ENCODE measurements at places on chromosomes 16 and 17.

- peak; percentile 57 for DNase-seq
Measured at GRCh38 chr17:45218895-45219661, 2.6 kb upstream of the FMNL1 start.

DNA sequence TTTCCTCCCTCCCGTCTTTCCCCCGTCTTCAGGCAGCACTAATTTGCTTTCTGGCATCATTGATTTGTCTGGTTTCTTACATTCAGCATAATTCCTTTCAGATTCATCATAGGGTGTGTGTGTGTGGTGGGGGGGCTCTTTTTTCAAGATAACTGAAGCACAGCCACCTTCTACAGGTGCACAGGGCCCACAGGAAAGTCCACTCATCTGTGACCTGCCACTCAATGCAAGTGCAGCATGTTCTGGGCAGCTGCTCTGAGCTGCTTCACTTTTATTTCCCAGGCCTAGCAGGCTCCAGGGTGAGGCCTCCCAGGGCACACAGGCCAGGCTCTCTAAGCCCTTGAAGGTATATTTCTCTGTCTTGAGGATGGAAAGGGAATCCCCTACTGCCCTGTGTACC lies 35.2 kb upstream of the MYH10 start:
- DNase-seq = no peak

- DNase-seq = no peak
Measured at GRCh38 chr17:56681561-56682266, 88.2 kb downstream of the NOG start.

GRCh38 chr16:84193480-84193879 lies 2.5 kb downstream of the ADAD2 start:
- DNase-seq = no peak

- DNase-seq = no peak
Measured at GRCh38 chr17:69711541-69711940, 297.0 kb downstream of the MAP2K6 start.

GRCh38 chr16:89099905-89100304 lies 6.3 kb downstream of the ACSF3 start:
- no peak for DNase-seq

- DNase-seq = no peak
Measured at GRCh38 chr16:87601401-87601981, 817 bp upstream of the JPH3 start.

- DNase-seq = no peak
Measured at GRCh38 chr16:88597856-88598491, 27.8 kb downstream of the ZC3H18 start.

DNA sequence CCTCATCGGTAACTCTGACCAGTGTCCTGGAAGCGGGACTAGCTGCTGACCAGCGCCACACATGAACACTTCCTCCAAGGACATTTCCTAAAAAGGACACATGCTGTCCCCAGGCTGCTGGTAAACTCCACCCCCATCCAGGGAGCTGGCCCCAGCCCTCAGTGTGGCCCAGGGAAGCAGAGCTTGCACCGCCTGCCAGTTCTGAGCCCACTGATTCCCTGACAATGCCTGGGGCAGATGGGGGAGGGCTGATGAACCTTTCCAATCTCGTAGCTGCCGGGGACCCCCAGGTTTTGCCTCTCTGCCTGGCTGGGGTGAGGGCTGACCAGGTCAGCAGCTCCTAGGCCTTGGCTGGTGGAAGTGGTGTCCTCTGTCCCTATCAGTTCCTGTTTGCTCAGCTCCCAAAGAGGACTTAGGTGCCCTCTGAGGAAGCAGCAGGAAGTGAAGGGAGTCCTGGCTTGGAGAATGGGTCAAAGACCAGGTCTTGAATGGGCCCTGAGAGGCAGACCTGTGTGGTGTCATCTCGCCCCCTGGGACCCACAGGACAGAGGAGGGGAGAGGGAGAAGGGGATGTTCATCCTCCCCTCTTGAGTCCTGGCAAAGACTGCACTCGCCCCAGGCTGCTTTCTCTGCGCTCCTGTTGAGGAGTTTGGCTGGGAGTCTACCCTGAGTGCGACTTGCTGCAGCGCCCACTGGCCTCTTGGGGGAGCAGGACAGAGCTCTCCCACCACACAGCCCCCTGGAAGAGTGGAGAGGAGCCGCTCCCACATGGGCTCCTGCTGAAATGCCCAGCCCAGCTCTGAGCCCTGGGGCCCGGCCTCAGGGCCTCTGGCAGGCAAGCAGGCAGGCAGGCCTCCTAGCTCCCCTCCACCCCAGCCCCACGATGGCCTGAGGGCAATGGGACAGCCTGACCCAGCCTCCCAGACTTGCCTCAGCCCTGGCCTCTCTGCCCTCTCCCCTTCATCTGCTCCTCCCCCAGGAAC lies 16.8 kb downstream of the PDK2 start:
- DNase-seq = no peak

- no peak for DNase-seq
Measured at GRCh38 chr17:47990962-47991731, 20.2 kb downstream of the CDK5RAP3 start.

- no peak for DNase-seq
Measured at GRCh38 chr16:78428193-78428592, 328.7 kb downstream of the WWOX start.

GRCh38 chr16:4372001-4372577 lies 441 bp downstream of the VASN start:
- no peak for DNase-seq

DNA sequence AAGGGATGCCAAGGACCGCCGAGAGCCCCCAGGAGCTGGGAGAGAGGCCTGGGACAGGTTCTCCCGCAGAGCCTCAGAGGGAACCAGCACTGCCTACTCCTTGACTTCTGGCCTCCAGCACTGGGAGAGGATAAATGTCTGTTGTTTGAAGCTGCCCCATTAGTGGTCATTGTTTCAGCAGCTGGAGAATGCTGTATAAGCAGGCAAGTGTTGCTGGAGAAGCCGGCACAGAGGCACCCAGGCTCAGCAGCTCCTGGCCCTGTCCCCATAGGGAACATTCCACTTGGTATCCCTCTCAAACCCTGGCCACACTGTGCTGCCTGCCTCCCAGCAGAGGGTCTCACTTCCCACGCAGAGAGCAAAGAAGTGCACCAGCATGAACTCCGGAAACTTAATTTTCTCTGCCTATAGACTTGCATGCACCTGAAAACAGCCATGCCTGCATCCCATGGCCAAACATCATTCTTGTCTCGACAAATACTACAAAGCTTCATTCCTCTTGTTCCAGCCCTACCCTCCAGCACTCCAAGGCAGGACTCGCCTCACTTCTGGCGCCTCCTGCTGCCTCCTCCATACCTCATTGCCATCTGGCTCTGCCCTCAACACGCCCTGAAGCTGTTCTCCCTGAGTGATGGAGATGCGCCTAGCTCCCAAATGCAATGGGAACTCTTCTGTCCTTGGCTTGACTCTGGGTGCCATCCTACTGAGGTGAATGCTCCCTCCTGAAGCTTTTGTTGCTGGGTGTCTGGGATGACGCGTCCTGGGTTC lies 88.1 kb downstream of the DNAH17 start:
- no peak for DNase-seq

DNA sequence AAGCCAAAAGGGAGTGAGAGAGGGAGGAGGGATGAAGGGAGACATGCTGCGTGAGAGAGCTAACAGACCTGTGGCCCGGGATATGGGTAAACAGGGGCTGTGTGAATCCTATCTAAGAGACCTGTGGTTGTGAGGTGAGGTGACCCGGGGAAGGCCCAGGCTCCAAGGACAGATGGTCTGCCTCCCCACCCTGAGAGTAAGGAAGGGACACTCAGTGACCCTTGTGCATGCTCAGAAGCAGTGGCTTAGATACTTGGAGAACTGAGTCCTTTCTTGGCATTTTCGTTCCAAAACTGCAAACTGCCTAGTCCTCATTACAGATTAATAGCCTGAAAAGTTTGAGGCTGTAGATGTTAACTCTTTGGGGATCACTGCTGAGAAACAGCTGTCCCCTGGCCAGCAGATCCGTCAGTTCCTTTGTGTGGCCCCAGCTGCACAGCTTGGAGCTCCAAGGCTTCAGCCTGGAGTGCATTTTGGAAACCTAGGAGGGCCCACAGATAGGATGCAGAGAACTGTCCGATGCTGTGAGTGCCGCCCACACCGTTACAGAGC lies 121.6 kb downstream of the SMG6 start:
- DNase-seq = no peak

DNA sequence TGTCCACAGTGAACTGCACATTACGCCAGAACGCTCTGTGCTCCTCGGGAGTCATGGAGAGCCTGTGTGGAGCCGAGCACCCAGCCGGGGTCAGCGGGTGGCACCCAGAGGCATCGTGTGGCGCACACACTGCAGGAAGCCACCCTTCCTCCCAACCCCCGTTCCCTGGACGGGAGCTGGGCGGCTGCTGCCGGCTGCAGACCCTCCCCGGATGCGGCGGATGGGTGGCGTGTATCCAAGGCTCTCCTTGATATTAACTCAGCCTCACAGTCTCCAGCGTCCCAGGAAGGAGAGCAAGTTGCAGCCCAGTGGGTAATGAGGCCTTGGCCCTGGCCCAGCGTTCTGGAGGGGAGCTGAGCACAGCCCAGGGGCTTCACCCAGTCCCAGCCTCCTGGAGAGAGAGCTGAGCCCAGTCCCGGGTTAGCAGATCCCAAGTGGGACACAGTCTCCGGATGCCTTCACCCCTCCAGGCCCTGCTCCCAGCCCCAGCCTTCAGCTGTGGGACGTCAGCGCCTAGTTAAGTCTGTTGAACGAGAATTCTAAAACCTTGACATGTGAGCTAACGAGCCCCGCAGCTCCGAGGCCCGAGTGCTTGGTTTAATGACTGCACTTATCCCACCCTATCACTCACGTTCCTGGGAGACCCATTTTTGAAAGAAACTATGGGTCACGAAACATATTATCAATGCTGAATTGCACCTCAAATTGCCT lies 86.6 kb downstream of the TBC1D16 start:
- no peak for DNase-seq

DNA sequence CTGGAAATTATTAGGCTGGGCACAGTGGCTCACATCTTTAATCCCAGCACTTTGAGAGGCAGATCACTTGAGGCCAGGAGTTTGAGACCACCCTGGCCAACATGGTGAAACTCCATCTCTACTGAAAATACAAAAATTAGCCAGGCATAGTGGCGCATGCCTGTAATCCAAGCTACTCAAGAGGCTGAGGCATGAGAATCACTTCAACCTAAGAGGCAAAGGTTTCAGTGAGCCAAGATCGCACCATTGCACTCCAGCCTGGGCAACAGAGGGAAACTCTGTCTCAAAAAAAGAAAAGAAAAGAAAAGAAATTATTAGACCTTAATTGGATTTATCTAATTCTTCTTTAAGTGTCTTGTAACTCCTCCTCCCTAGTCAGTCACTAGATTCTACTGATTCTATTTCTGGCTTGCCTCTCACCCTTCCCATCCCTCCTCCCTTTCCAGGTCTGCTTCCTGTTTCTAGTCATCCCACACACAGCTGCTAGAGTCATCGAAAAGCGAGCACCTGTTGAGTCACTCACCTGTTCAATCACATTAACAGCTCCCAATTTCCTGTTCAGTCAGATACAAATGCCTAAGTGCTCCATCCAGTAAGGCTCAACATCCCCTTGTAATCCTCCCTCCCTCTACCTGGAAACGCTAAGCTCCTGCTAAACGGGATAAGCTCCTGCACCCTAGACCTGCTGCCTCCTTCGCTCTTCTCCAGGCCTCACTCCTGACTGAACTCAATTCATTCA lies 34.6 kb downstream of the ERN1 start:
- DNase-seq = no peak

GRCh38 chr16:1520461-1520860 lies 13.0 kb upstream of the TMEM204 start:
- DNase-seq = no peak

- DNase-seq = no peak
Measured at GRCh38 chr17:51351890-51352289, 91.5 kb downstream of the UTP18 start.

DNA sequence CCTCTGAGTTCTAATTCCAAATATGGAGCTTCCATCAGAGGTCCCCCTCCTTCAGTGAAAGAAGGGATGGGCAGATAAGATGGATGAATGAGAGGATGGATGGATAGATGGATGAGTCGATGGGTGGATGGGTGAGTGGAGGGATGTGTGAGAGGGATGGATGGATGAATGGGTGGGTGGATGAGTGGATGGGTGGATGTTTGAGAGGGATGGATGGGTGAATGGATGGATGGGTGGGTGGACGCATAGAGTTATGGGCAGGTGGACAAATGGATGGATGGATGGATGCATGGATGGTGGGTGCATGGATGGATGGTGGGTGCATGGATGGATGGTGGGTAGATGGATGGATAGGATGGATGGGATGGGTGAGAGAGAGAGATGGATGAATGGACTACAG lies 69.0 kb downstream of the MGAT5B start:
- no peak for DNase-seq

GRCh38 chr16:11679250-11679649 lies 11.0 kb downstream of the SNN start:
- DNase-seq = no peak

DNA sequence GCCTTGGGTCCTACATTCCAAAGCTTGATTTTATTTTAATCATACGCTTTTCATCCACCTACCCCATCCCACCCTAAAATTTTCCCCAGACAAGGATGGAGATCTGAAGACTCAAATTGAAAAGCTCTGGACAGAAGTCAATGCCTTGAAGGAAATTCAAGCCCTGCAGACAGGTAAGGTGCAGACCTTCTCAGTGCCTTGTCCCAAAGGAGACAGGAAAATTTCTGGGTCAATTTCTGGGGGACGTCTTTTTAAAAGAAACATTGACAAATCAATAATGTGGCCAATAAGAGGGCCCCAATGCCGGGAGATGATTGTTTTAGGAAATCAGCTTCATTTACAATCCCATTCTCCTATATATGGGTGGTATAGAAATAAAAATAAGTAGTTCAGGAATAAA lies 5.7 kb downstream of the CLEC3A start:
- DNase-seq = no peak

- DNase-seq = no peak
Measured at GRCh38 chr17:79842656-79843473, 3.6 kb upstream of the CBX4 start.

- no peak for DNase-seq
Measured at GRCh38 chr17:74380959-74381808, 13.9 kb downstream of the GPR142 start.

- DNase-seq = no peak
Measured at GRCh38 chr16:80463751-80464495, 76.9 kb upstream of the DYNLRB2 start.

DNA sequence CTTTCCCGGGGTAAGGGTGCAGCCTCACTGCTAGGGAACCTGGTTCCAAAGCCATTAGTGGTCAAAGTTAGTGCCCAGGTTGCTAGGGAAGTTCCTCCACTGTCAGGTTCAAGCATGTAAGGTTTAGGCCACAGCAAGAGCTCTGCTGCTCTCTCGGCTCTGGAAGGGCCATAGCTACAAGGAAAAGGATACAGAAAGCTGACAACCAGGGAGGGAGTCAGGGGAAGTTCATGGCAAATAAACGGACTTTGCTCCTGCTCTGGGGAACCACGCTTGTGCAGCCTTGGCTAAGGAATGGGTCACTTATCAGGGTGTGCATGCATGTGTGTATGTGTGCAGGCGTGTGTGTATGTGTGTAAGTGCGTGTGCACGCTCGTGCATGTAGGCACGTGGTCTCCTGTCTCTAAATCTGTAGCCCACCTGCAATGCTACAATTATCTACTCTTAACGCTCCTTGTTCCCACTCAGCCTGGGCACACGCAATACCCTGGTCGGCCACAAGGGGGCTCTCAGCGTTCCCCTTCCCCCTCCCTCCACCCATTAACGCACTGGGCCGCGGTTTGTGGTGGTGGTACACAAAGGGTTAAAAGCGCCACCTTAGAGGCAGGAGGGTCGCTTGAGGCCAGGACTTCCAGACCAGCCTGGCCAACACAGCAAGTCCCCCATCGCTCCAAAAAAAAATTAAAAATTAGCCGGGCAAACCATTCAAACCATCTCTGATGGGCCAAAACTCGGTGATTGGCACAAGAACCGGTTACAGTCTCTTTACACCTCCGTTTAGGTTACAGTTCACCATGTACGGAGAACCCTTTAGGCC lies 48.4 kb upstream of the KDM8 start:
- no peak for DNase-seq

GRCh38 chr17:19372439-19372838 lies 5.9 kb upstream of the MAPK7 start:
- DNase-seq = no peak
